ENCODE measurements at places on chromosomes 12 and 14.

GRCh38 chr12:53234271-53234914 is 2.4 kb upstream of the RARG start:
- no peak for DNase-seq

DNA sequence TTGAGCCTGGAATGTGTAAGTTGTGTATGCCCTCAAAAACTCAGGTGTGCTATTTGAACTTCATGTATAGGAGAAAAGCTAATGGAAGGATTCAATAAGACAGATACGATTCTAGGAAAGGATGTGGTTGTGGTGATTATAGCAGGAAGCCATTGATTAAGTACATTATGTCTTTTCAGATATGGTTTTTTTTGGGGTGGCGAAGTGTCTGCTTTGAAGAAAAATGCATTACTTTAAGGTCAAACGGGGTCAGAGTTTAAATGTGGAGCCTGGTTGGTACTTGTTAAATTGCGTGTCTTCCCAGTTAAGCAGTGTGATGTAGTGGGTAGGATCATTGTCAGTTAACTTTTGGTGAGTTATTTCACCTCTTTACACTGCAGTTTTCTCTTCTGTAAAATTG is 13.0 kb upstream of the NUP107 start:
- no peak for DNase-seq

DNA sequence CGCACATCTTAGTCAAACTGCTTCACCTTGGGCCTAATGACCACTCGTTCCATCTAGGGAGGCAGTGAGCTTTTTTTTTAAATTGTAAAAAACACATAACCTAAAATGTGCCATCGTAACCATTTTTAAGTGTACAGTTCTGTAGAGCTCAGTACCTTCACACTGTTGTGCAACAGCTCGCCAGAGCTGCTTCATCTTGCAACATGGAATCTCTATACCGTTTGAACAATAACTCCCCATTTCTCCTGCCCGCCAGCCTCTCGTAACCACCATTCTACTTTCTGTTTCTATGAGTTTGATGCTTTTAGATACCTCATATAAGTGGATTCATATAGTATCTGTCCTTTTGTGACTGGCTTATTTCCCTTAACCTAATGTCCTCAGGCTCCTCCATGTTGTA is 196.2 kb downstream of the CHST11 start:
- no peak for DNase-seq

DNA sequence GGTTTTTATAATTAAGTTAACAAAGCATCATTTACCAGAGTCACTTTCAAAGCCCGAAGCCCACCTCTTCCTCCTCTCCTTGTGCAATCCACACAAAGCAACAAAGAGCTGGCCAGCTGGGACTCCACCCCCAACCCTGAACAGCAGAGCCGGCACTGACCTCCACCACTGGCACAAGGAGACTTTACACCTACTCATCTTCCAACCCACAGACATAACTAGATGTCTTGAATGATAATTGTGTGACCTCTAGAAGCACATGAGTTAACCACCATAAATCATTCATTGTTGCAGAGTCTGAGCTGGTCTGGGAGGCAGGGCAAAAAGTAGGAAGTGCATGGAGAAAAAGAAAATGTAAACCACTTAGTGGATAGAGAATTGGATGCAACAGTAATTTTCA is 72.2 kb downstream of the ST8SIA1 start:
- no peak for DNase-seq

DNA sequence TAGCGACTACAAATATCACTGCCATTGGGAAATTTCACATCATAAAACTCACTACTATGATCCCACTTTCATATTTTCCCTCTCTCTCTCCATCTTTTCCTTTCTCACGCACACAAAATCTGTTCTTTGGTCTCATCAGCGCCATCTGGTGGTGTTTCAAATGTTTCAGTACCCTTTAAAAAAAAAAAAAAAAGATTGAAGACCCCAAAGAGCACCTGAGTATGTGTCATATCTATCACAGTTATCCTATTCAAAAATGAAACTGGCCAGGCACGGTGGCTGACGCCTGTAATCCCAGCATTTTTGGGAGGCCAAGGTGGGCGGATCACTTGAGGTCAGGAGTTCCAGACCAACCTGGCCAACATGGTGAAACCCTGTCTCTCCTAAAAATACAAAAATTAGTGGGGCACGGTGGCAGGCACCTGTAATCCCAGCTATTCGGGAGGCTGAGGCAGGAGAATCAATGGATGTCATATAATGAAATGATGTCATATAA is 72.4 kb downstream of the TTC9 start:
- DNase-seq = peak; percentile 26

GRCh38 chr12:89210277-89210676 is 142.0 kb downstream of the DUSP6 start:
- DNase-seq = no peak

DNA sequence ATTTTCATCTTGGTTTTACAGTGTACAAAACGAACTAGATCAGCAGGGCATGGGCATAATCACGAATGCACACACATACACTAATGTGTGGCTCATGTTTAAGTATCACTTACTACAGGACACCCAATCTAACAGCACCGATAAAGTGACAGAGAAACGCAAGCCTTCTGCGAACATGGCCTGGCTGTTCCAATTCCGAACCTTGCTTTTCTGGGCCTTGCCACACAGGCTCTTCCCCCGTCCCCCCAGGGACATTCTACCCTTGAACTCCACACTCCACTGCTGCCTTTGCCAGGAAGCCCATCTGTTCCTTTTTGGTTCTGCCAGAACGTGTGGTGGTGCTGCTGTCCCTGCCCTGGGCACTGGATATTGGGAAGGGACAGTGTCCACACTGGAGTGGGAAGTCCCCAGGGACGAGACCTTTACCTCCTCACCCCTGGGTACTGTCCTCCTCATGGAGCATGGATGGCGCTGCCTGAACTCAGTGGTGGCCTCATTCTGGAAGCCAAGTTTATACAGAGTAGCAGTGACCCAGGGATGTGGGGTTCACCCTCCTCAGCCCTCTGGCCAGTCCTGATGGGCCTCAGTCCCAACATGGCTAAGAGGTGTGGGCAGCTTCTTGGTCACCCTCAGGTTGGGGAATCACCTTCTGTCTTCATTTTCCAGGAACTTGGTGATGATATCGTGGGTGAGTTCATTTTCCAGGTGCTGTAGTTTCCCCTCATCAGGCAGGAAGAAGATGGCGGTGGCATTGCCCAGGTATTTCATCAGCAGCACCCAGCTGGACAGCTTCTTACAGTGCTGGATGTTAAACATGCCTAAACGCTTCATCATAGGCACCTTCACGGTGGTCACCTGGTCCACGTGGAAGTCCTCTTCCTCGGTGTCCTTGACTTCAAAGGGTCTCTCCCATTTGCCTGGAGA is 7.9 kb downstream of the SERPINA1 start:
- no peak for DNase-seq

GRCh38 chr12:77308056-77308455 is 242.7 kb upstream of the E2F7 start:
- DNase-seq = no peak

DNA sequence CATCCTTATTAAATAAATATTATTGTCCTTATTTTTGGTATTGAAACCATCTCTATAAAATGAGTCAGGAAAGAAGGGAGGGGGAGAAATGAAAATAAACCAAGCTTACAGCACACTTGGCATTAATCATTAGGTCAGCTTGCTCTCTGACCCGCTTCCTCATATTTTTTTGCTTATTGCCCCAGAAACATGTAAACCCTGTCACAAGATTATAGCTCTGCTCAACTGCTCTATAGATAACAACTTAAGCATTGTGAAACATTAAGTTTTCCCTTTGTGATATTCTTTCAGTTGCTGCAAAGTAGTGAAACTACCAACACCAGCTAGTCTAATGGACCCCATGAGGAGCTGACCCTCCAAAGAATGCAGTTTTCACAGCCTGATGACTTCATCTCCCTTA is 819.5 kb downstream of the SLC16A7 start:
- no peak for DNase-seq

GRCh38 chr12:113131556-113131955 is 4.0 kb downstream of the RASAL1 start:
- DNase-seq = no peak

DNA sequence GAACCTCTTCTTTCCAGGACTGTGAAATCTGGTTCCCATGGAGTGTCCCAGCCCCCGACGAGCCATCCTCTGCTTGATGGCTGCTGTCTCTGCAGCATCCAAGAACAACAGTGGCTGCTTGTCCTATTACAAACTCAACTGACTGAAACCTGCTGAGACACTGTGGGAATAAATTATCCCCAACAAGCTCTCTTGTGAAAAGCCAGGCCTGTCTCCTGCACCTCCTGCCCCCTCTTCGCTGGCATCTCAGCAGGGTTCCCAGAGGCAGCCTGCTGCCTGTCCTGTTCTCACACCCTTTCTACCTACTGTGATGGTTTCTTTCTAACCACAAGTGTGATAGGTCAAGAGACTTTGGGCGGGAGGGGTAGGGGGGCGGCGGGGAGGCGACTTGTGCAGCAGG is 180.2 kb downstream of the TSPAN9 start:
- DNase-seq = no peak

GRCh38 chr12:10184261-10184843 is 5.5 kb downstream of the TMEM52B start:
- DNase-seq = no peak

DNA sequence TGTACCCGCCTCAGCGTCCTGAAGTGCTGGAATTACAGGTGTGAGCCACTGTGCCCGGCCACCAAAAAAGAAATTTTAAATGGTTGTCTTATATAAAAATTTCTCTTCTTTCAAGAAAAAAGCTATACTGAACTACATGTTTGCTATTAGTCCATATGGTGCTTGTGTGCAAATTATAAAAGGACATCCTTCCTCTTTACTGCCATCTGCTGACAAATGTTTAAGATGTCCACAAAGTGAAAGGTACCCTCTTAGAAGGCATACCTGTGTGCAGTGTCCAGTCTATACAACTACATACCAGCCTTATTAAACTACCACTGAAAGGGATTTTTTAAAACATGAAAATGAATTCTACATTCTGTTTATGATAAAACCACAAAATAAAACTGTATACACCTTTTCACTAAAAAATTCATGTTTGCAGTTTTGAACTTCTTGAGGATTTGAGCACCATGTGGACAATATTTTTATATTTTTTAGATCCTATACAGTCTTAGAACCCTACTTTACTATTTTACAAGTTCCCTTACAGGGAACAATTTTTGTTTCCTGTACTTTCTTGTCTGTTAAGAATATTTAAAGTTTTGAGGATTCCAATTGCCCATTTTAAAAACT is 32.8 kb upstream of the TOMM20L start:
- DNase-seq = no peak

Measured in GDM1 (cell line).